ENCODE measurements at places on chromosomes 5 and 9.
A peak's percentile ranks its signal among the peaks of the same experiment; 100 is the strongest.

- peak; percentile 45 for DNase-seq
Observed at GRCh38 chr5:60604771-60605170, 95.2 kb downstream of the DEPDC1B start.

DNA sequence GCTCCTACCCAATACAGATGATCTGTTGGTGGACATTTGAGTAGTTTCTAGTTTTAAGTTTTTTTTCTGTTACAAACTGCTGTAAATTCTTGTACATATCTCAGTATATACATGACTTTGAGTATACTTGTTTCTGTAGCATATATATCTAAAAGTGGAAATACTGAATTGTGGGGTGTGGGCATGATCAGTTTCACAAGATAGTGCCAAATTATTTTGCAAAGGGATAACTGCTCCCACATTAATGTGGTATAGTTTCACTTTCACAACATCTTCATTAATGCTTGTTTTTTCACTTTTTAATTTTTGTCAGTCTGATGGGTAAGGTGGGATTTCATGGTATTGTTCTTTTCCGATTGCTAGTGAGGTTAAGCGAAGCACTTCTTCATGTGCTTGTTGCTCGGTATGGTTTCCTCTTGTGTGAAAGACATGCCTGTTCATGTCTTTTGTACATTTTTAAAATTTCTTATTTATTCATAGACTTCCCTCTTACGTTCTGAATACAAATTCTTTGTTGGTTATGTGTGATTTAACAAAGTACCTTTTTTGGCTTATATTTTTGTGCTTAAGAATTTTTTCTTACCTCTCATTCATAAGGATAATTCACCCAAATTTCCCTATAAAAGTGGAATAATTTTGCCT is 103.5 kb downstream of the CDC42SE2 start:
- DNase-seq = no peak

DNA sequence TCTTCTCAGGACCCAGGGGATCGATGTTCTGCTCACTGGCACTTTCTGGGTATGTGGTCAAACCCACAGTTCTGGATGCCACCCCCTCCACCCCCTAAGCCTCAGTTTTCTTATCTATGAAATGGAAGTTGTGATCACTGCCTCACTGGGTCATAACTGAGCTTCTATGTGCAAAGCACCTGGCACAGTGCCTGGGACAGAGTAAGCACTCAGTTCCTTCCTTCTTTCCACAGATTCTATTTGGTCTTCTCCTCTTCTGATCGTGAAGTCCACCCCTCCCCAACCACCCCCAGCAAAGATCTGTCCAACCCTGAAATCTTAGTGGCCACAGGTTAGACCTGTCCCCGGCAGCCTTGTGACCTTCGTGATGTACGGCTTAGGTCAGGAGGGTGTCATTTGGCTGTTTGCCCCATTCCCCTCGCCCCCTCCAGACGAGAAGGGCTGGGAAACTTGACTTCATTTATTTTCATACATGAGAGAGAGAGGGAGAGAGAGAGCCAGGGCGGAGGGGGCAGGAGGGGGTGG is 181.4 kb downstream of the FGF18 start:
- DNase-seq = peak; percentile 40

DNA sequence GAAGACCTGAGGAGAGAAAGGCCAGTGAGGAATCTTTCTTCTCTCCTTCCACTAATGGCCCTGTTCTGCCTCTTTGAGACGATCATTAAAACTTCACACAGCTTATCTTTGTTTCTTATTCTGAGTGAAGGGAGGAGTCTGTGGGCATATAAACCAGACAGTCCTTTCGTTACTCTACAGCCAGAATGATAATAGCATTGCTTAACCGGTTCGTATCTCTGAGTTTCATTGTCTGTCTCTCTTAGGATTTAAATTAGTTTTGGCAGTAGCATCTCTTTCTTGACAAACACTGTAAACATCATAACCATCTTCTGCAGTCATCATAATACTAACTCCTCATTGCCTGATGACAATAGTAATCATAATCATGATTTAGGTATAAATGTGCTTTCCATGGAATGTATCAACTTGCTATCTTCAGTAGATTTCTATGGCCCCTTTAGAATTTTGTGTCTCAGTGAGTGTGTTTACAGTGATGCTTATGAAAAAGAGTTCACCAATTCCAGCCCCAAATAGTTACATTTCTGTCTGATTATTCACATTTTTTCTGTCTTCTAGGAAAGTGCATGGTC is 618.8 kb upstream of the KLF4 start:
- DNase-seq = no peak

GRCh38 chr5:105397749-105398148 is 1835.2 kb upstream of the NUDT12 start:
- DNase-seq = no peak

DNA sequence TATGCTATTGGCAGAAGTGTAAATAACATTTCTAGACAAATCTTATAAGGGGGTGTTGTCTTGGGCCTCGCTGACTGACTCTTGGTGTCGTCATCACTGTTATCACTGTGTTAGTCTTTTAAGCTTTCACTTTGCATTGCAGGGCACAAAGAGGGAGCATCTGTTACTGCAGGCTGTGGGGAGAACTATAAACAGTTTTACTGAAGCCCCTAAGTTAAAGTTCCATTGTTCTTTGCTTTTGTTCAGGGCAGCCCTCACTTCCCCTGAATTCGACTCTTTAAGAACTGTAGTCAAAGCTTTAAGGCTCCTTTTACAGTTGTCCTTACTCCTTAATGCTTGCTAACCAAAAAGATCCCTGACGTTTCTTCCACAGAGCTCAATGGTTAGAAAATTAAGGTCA is 605.0 kb downstream of the RAB3C start:
- peak; percentile 56 for DNase-seq

GRCh38 chr5:83956386-83956785 is 235.7 kb upstream of the HAPLN1 start:
- no peak for DNase-seq

GRCh38 chr5:93378073-93378472 is 202.9 kb downstream of the NR2F1-AS1 start:
- DNase-seq = peak; percentile 89

DNA sequence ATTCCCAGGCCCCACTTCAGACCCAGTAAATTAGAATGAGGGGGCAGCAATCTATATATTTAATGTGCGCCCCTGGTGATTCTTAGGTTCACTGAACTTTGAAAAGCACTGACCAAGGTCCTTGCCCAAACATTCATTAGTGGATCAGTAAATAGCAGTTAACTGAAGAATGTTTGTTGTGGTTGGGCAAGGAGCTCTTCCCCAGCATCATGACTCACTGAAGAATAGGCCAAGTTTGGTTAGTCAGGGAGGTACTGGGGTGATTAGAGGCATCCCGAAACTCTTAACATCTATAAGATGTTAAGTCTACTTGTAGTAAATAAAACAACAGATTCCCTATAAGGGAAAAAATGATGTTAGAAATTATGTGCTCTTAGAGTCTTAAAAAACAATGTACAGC is 833 bp upstream of the MROH2B start:
- peak; percentile 87 for DNase-seq

- DNase-seq = no peak
Observed at GRCh38 chr9:83039303-83039702, 23.6 kb downstream of the RASEF start.

DNA sequence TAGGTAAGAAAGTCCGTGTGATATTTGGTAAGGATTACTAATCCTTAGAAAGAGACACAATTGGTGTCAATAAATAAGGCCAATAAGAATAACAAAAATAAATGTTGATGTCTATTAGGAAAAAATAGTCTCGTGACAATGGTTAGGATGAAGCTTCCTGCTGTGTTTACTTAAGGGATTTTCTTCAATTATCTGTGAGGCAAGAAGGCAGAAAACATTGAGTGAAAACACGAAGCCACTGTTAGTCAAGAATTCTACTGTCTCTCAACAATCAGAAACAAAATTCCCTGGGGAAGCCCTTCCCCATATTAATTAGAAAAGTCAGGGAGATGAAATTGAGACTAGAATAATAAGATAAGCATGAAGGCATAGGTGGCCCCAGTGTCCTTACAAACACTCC is 149.0 kb downstream of the SYK start:
- DNase-seq = no peak

DNA sequence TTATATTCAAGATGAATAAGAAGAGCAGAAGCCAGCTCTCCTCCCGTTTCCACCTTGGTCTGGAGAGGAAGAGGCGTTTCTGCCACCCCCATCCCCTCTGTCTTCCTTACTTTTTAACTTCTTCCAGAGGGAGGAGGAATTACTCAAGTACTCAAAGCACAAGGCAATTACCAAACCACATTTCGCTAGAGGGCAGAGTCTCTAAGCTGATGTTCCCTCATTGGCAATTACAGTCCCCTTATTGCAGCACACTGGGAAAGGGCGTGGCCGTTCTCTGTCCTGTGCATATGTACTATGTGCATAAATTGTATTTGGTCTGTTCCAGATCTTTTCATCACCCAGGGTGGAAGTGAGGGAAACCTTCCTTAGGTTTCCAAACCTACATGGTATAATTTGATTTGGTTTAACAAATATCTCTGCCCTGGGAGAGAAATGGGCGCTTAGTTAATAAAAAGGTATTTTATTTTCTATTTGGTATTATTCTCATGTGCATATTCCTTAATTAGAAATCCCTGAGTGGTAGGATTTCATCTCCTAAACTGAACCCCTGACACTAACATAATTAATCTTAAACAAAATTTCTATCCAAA is 29.8 kb upstream of the ALDOB start:
- DNase-seq = peak; percentile 80

- DNase-seq = no peak
Observed at GRCh38 chr5:37971483-37972024, 131.7 kb upstream of the GDNF start.

DNA sequence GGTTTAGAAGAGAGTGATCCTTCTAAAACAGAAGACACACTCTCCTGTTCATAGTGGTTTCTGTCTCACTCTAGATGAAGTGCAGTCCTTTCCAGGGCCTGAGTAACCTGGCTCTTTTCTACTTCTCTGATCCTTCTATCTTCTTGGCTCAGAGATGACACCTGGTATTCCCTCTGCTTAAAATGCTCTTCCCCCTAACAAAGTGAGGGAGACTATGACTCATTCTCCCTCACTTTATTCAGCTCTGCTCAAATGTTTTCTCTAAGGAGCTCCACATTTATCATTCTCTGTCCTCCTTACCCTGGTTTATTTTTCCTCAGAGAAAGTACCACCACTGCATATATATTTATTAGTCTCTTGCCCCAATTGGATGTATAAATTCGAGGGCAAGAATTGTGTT is 24.6 kb downstream of the TUT7 start:
- DNase-seq = peak; percentile 19

- no peak for DNase-seq
Observed at GRCh38 chr5:88899096-88899737, 16.2 kb upstream of the MEF2C start.

GRCh38 chr5:61030163-61030482 is 85.1 kb downstream of the NDUFAF2 start:
- peak; percentile 76 for DNase-seq

- DNase-seq = no peak
Observed at GRCh38 chr9:105436783-105437182, 11.1 kb upstream of the FSD1L start.

DNA sequence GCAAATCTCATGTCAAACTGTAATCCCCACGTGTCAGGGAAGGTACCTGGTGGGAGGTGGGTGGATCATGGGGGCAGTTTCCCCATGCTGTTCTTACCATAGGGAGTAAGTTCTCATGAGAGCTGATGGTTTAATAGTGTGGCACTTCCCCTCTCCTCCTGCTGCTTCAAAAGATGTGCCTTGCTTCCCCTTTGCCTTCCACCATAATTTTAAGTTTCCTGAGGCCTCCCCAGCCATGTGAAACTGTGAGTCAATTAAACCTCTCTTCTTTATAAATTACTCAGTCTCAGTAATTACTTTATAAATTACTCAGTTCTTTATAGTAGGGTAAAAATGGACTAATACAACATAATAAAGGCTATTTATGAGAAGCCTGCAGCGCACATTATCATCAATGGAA is 7.1 kb upstream of the CNTRL start:
- DNase-seq = no peak

GRCh38 chr9:125343518-125344275 is 82.1 kb downstream of the GAPVD1 start:
- peak; percentile 84 for DNase-seq

DNA sequence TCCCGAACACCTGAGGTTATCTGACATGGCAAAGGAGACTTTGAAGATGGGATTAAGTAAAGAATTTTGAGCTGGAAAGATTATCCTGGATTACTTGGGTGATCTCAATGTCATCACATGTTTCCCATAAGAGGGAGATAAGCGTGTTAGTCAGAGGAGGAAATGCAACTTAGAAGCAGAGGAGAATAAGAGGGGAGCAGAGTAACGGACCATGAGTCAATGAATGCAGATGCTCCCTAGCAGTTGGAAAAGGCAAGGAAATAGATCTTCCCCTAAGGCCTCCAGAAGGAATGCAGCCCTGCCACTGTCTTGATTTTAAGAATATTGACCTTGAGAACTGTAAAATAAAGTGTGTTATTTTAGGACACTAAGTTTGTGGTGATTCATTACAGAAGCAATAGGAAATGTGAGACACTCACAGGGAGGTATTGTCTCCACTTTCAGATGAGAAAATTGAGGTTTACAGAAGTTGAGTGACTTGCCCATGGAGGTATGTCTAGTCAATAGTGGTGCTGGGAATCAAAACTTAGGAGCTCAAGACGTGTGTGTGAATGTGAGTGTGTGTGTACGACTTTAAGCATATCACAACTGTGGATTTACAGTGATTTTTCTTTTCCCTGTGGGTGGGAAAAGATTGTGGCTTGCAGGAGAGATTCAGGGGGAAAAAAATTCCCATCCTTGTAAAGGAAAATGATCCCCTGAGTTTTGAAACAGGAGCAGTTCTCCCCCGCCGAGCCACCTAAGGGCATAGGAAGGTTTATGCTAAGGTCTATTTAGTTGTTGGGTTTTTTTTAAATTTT is 125.3 kb downstream of the TRIM32 start:
- no peak for DNase-seq

DNA sequence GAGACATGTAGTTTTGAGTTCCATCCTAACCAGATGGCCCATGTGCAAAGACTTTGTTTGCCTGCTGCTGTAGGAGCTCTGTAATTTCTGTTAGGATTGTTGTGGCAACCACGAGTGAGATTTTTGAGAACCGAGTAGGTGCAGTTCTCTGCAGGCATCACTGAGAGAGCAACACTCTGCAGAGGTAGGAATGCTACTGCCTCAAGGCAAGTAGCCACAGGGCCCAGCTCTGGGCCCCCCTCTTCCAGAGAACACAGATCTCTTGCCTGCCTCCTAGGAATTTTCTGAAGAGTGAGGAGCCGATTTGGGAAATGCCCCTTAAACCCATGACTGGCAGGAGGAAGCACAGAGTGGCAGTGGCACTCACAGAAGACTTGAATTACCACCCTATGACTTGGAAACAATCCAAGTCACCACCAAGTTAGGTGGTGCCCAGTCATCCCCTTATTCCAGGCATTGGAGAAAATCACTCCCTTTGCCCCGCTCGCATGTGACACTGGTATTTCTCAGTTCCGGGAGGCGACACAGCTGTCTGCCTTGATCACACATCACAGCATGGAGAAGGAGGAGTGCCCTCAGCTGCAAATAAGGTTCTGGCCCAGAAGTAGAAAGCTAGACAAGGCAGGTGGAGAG is 52.5 kb upstream of the SLC2A8 start:
- no peak for DNase-seq
